ENCODE measurements at places on chromosomes 13 and 19. TPM values are rescaled to one million over a fixed set of nuclear protein-coding genes. Genes with fewer than 3 reads are reported as not detected.

- no peak for DNase-seq
These were observed 738 bp downstream of the DMWD start for GRCh38 chr19:45791744-45792469.

- no peak for DNase-seq
These were observed 254.6 kb downstream of the DCLK1 start for GRCh38 chr13:35876601-35877000.

GRCh38 chr19:11252665-11253355 lies 9.5 kb downstream of the DOCK6 start:
- no peak for DNase-seq

DNA sequence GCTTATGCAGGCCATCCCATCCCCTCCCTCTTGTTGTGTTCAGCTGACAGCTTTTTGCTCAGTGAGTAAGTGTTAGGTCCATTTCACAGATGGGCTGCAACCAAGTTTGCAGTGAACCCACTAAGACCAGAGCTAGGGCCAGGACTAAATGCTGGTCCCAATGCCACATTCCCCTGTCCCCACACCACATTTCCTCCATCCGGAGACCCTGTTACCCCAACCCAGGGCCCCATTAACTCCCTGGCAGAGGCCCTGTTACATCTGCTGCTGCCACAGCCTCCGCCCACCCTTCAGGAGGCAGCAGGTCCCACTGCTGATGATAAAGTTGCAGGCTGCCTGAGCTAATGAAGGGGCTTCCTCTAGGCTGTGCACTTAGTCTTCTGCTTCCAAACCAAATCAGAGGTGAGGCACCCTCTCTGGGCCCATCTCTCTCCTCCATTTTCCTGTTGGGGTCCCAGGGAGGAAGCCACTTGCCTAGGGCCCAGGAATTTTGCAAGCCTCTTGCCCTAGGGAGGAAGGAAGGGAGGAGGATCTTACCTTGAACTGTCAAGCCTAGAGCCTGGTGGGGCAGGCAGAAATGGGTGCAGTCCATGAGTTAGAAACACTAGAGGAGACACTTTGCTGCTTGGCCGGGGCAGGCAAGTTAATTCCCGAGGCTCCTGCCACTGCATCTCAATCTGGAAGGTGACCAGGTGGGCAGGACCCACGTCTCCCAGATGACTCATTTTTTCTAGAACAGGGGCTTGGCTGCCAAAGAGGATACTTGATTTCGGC lies 3.4 kb upstream of the USF2 start:
- DNase-seq = no peak

- no peak for DNase-seq
These were observed 17.9 kb downstream of the GPR183 start for GRCh38 chr13:99289271-99289670.

GRCh38 chr19:17522988-17523872 lies 11.8 kb downstream of the PGLS start:
- no peak for DNase-seq

DNA sequence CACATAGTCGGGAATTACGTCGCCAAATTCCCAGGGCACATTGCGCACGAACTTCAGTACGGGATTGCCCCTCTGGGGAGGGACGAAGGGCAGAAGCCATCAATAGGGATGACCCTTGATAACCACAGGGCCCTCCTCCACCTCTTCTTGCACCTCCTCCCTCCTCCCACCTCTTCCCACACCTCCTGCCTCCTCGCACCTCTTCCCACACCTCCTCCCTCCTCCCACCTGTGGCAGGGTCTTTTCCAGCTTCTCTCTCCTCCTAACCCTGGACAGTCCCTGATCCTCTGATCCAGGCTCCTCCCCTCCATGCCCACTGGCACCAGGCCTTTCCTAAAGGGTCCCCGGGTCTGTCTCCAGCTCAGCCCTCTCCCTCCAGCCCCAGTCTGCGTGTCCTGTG lies 3.4 kb downstream of the ERCC1 start:
- DNase-seq = no peak

GRCh38 chr19:3471954-3472655 lies 8.2 kb downstream of the SMIM24 start:
- DNase-seq = no peak

DNA sequence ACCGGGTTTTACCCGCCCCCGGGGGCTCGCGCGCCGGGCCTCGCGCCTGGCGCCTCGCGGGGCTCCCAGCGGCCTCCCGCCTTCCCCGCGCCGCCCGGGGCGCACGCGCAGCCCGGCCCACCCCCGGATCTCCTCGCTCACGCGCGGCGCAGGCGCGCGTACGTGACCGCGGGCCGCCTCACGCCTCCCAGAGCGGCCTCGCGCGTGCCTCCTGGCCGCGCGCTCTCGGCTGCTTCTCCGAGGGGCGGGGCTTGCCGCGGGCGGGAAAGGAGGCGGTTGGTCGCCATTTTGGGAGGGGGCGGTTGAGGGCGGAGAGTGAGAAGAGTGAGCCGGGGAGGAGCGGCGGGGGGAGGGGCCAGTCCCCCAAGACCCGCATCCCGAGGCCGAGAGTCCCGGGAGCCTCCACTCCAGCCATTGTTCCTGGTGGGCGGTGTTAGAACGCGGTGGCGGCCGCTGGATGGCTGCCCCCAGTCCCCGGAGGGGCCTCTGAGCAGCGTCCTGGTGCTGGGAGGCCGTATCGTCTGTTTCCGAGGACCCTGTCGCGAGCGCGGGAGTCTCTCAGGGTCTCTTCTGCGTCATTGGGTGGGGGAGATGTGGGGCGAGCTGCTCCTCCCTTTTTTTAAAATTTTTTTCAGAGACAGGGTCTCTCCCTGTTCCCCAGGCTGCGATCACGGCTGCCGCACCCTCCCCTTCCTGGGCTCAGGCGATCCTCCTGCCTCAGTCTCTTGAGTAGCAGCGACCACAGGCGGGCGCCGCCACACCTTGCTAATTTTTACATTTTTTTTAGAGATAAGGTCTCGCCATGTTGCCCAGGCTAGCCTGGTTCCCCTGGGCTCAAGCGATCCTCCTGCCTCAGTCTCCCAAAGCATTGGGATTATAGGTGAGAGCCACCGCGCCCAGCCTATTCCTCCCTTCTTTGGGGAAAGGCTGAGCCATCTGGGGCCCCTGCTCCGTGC lies at the start of gene ZNF541:
ZNF541 (minus strand) TSS at position 78 of the 956 bp plus-strand sequence. CDS start 17,292 bp downstream, outside the sequence.
- no peak for DNase-seq

- DNase-seq = no peak
These were observed 9.3 kb downstream of the ADPRHL1 start for GRCh38 chr13:113443991-113444390.

- DNase-seq = no peak
These were observed 476.8 kb downstream of the DIAPH3 start for GRCh38 chr13:59686798-59687394.

GRCh38 chr19:13790354-13790753 lies 4.9 kb upstream of the ZSWIM4 start:
- no peak for DNase-seq

The CLDND2 gene
- not detected for polyA plus RNA-seq

The SYCN gene
- polyA plus RNA-seq = not detected

The PNMA8B gene
- 0.15 TPM for polyA plus RNA-seq

The MEIS3 gene
- 51.3 TPM for polyA plus RNA-seq

The DHDH gene
- not detected for polyA plus RNA-seq

All from BJ (cell line).